ENCODE measurements at places on chromosomes 3 and 15.

GRCh38 chr15:76973362-76973743 is 21.6 kb upstream of the PSTPIP1 start:
- DNase-seq, result no peak

GRCh38 chr3:125356140-125357026 is 18.7 kb downstream of the ZNF148 start:
- no peak for DNase-seq

GRCh38 chr3:33313331-33313730 is 36.1 kb downstream of the FBXL2 start:
- no peak for DNase-seq

DNA sequence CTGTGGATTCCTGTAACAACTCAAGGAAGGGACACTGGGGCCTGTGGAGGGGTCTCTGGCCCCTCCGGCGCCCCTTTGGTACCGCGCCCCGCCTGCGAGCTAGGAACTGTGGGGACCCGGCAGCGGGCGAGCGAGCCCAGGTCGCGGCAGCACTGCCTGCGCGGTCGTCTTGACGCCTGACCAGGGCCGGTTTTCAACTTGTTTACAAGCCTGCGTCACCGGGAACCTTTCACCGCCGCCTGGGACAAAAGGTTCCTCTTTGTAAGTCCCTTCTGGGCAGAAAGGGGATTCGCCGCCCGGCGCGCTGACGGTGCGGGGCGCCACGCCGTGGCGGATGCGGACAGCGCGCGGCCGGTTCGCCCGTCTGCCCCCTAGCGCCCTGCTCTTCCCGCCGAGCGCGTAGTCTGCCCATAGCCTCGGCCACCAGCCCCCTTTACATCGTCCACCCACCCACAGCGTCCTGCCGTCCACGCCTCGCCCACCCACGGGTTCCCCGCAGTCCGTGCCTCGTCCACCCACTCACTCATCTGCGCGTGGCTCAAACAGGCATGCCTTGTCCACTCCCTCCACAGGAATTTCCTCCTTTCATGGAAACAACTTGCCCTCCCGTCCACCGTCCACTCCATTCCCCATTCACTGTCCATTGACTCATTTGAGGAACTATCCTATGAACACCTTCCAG is 5.5 kb upstream of the CFAP100 start:
- DNase-seq, result no peak

- no peak for DNase-seq
These were observed 37.8 kb upstream of the SPTSSB start for GRCh38 chr3:161409069-161409468.

GRCh38 chr3:135622656-135623055 is 342.9 kb upstream of the PPP2R3A start:
- DNase-seq, result no peak

DNA sequence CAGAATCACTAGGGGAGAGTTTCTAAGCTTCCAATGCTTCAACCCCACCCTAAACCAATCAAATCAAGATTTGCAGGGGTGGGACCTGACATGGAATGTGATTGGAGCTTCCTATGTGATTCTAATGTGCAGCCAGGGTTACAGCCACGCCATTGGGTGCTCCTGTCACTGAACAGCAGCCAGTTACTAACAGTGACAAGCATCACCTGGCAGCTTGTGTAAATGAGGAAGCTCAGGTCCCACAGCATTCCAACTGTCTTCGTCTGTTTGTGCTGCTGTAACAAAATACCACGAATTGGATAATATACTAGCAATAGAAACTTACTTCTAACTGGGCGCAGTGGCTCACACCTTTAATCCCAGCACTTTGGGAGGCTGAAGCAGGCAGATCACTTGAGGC is 294.9 kb downstream of the SHQ1 start:
- DNase-seq, result no peak

GRCh38 chr3:134028486-134029255 is 1.1 kb downstream of the SLCO2A1 start:
- DNase-seq, result no peak

Data from activated naive CD4-positive, alpha-beta T cell (primary cell).